Muscle of arm (tissue), 14 donors: ENCODE measurements at places on chromosomes 12 and 14.

DNA sequence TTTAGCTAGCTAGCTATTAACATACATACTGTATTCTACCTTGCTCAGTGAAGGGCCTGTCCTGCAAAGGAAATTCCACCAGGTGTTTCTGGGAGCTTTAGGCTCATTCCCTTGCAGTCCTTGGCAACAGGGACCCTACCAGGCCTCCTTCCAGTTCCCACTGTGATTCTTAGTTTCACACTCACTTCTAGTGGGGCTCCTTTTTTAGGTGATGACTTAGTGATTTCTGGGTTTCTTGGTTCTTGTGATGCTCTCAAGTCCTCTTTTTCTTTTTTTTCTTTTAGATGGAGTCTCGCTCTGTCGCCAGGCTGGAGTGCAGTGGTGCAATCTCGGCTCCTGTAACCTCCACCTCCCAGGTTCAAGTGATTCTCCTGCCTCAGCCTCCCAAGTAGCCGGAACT lies 10.4 kb upstream of the STRN3 start:
- no peak for DNase-seq

DNA sequence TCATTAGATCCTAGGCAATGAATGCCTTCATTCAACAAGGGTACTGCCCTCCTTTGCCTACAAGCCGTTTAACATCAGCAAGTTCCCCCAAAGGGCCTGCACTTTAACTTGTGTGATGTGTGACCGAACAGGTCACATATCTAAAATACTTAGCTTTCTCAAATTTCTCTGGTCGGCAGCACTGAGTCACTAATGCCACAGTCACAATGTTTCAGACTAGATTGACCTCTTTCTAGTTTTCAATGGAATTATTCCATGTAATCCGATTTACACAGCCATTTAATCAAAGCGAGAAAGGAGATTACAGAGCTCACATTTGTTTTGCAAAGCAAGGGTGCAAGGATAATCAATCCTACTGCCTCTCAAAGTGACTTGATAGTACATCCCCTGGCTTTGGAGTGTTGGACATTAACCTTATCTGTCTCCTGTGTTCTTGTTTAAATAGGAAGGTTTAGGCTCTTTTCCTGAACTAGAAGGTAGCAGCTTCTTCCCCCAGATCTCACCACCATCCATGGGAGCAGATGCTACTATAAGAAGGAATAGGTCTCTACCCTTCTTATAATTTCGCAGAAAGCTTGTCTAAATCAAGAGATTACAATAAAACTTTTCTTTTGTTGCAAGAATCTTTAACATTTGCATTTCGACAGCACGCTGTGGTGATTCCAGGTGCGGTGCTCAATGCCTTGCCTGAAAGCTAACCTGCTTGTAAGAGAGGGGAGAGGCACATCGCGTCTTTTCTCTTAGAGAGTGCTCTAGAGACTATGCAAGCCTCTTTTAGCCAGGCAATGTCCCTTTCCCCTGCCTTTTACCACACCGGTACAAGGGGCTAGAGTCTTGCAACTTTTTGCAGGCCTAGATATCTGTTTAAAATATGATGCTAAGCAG lies 1.8 kb downstream of the KITLG start:
- no peak for DNase-seq

- DNase-seq = peak; percentile 38
Observed at GRCh38 chr14:22375321-22375930, 213.6 kb downstream of the DAD1 start.

- no peak for DNase-seq
Observed at GRCh38 chr12:42749239-42749638, 159.7 kb upstream of the PRICKLE1 start.

DNA sequence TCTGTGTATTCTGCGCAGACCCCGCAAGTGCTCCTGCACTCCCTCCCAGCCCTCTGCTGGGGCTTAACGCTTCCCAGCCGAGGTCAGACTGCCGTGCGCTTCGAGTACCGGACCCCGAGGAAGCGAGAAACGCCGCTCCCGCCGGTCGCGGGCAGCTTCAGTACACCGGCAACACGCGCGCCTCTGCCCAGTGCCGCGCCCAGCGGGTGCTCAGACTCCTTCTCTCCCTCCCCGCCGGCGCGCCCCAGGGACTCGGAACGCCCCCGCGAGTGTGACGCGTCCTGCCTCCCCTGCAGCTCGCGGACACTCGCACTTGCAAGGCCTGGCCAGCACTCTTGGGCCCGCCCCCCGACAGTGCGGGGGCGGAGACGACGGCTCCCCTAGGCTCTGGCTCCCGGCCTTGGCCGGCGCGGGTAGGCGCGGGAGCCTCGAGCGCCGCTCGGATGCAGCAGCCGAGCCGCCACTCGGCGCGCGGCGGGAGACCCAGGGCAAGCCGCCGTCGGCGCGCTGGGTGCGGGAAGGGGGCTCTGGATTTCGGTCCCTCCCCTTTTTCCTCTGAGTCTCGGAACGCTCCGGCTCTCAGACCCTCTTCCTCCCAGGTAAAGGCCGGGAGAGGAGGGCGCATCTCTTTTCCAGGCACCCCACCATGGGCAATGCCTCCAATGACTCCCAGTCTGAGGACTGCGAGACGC lies at the start of gene PTGER2:
Gene PTGER2 (plus strand): TSS at position 410 of the 692 bp plus-strand sequence. CDS start 237 bp downstream, at position 647.
- peak; percentile 73 for DNase-seq
